CD4-positive, alpha-beta T cell (primary cell): ENCODE measurements at places on chromosomes 11 and 22. TPM values are rescaled to one million over a fixed set of nuclear protein-coding genes. Genes with fewer than 3 reads are reported as not detected.
A peak's percentile ranks its signal among the peaks of the same experiment; 100 is the strongest.

CD248 gene
- total RNA-seq: 3.4 TPM

FOLR2 gene
- total RNA-seq: not detected

DSCAML1 gene
- total RNA-seq: 0.61 TPM

ZFTA gene
- total RNA-seq: 0.95 TPM

GGTLC3 gene
- total RNA-seq: 0.36 TPM

DNA sequence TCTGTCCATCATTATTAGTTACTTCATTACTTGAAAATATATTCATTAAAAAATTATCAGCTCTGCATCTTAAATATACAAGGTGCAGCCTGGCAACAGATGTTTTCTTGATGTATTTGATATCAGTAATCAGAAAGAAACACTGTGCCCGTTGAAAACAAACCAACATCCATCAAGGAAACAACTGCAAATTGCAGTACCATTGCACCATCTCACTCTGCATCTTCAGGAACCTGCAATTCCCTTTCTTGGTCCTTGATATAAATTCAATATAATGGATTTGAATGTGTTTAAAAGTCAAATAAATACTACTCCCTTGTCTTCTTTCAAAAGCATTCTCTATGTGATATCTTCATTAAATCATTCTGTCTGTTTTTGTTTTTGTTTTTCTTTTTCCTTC lies 1131.2 kb downstream of the FAM181B start:
- DNase-seq: no peak

DNA sequence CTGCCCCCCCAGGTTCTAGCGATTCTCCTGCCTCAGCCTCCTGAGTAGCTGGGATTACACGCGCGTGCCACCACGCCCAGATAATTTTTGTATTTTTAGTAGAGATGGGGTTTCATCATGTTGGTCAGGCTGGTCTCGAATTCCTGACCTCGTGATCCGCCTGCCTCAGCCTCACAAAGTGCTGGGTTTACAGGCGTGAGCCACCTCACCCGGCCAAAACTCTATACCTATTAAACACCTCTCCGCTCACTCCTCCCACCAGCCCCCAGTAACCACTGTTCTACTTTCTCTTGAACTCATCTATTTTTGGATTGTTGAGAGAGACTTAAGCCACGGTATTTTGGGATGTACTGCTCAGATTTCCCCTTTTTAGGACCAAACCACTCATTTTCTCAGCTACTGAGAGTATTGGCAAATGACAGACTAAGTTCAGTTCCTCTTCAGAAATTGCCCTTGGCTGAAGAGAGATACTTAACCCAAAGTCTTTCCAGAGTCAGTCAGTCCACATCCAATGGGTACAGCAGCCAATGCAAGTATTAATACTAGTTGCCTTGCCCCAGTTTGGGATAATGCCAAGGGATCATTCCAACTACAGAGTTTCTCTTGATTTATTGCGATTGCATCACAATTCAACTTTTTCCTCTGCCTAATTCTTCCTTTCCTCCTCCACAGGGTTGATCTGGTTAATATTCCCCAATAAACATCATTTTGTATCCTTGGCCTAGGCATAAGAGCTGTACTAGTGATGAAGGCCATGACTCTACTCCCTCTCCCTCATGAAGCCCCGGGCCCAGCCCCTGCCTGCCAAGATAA lies 36.8 kb upstream of the CSTF3 start:
- no peak for DNase-seq

GRCh38 chr11:72349616-72350218 lies 84.6 kb downstream of the CLPB start:
- no peak for DNase-seq

DNA sequence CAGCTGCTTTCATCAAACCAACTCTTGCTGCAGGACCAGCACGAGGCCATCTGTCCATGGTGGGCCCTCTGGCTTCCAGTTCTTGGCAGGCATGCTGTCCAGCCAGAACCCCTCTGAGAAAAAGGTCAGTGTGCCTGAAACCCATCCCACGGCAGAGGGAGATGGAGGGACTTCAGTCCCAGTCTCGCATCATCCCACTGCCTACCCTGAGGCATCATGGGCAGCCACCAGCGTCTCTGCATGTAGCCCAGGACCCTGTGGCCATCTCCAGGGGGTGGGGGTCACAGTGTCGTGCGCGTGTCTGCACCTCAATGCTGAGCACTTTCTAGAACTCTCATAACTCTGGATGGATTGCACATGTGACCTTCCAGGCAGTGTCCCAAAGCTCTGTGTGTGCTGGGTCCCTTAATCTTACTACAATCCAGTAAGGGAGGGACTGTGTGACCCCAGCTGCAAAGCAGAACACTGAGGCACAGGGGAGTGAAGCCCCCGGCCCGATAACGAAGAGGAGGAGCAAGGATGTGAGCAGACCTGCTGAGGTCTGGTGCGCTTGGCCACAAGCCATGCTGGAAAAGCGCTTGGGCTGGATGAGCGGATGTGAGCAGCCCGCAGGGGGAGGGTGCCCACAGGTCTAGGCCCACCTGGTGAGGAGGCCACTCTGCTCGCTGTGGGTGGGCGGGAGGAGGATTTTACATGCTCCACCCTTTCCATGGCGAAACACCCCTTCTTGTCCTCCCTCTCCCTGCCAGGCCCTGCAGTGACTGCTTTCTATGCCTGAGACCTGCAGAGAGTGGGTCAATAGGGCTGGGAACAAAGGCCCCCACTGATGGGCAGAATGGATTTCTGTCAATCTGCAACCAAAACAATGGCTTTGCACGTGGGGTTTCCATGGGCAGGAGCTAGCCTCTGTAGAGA lies 1401.0 kb downstream of the BRD1 start:
- no peak for DNase-seq

DNA sequence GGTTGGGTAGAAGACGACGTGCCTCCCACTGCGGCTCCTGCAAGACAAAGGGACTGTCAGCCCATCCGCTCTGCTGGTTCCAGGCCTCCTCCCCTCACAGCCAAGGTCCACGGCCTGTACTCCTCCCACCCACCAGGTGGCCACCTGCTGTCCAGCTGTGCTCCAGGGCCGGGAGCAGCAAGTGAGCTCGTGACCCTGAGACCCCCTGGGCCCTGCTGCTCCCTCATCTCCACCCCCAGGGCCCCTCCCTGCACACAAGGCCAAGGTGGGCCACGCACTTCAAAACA lies 27.4 kb downstream of the TSPAN4 start:
- DNase-seq: no peak

DNA sequence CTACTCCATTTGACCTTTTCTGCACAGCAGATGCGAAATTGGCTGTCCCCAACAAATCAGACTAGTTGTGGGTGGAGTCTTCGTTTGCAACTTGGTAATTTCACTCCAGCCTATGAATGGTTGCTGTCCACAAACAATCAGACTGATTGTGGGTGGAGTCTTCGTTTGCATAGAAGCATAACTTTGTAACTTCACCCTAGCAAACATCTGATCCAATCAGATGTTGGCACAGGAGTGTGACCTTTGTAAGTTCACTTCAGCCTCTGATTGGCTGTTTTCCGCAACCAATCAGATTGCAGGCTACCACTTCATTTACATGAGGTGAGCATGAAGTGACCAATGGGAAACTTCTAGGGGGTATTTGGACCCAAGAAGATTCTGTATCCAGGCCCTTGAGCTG lies 16.3 kb upstream of the CABP2 start:
- no peak for DNase-seq

- DNase-seq: no peak
Measured at GRCh38 chr11:540583-541432, 3.5 kb downstream of the LRRC56 start.

- DNase-seq: peak; percentile 15
Measured at GRCh38 chr11:119115484-119116234, 5.7 kb upstream of the HINFP start.

DNA sequence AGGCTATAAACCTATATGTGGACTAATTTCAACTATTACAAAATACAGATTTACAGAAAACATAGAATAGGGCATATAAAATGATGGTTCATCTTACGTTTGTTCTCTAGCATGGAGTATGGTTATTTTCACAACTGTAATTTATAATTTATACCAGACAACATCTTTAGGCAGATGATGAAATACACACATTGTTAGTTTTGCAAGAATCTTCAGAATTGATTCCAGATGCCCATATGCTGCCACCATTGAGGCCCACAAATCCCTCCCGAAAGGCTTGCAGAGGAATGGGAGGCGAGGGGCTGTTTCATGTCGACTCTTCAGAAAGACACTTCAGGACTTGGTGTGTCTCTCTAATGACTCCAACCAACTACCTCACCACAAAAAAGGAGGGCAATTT lies 6.2 kb downstream of the PTPN5 start:
- no peak for DNase-seq
